ENCODE measurements at places on chromosomes 13 and 19.

- DNase-seq, result no peak
- no peak overlapping the region for H3K27ac ChIP-seq
These were observed 95.5 kb downstream of the OXGR1 start for GRCh38 chr13:96898646-96899254.

- DNase-seq, result no peak
- H3K4me3 ChIP-seq, result peak overlapping the region; percentile 73
- H3K27me3 ChIP-seq, result no peaks in the 10 kb centered on the region
- no peaks in the 10 kb centered on the region for H3K36me3 ChIP-seq
These were observed 5.6 kb downstream of the LYL1 start for GRCh38 chr19:13097033-13097462.

DNA sequence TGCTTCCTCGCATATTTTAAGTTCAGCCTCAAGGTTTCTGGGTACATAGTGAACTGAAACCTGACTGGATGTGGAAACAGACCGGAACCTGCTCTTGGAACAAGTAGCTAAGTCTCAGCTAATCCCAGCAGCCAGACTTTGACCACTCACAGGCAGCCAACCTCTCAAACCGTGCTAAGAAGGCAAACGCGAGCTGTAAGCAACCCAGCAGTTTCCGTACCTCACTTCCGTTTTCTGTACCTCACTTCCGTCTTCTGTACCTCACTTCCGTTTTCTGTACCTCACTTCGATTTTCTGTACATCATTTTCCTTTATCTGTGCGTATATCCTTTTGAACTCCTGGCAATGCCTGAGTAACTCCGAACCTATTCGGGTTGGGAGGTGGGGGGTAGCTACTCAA lies 96.8 kb downstream of the SUCLA2 start:
- no peaks in the 10 kb centered on the region for H3K27me3 ChIP-seq
- H3K4me1 ChIP-seq, result no peaks in the 10 kb centered on the region
- peak overlapping the region; percentile 17 for H3K4me3 ChIP-seq
- H3K27ac ChIP-seq, result peak overlapping the region; percentile 53
- H3K36me3 ChIP-seq, result no peaks in the 10 kb centered on the region

GRCh38 chr13:45086484-45086883 lies 33.8 kb upstream of the GTF2F2 start:
- H3K36me3 ChIP-seq, result no peaks in the 10 kb centered on the region
- H3K4me1 ChIP-seq, result no peaks in the 10 kb centered on the region
- H3K27me3 ChIP-seq, result no peaks in the 10 kb centered on the region
- no peak overlapping the region for H3K27ac ChIP-seq
- no peak for DNase-seq

GRCh38 chr19:53977991-53978731 lies 13.3 kb upstream of the CACNG6 start:
- H3K27ac ChIP-seq, result no peak overlapping the region
- H3K27me3 ChIP-seq, result peaks cover 74% of the 10 kb centered on the region
- peak overlapping the region; percentile 5 for H3K4me3 ChIP-seq
- no peaks in the 10 kb centered on the region for H3K36me3 ChIP-seq

- H3K27me3 ChIP-seq, result no peaks in the 10 kb centered on the region
- no peak overlapping the region for H3K4me3 ChIP-seq
- DNase-seq, result no peak
- H3K4me1 ChIP-seq, result peaks cover 6% of the 10 kb centered on the region
- no peaks in the 10 kb centered on the region for H3K36me3 ChIP-seq
- H3K27ac ChIP-seq, result no peak overlapping the region
These were observed 3.9 kb downstream of the PRRG2 start for GRCh38 chr19:49585023-49585422.

GRCh38 chr19:29259867-29260281 lies 46.9 kb upstream of the UQCRFS1 start:
- H3K27me3 ChIP-seq, result no peaks in the 10 kb centered on the region
- H3K4me1 ChIP-seq, result no peaks in the 10 kb centered on the region
- H3K27ac ChIP-seq, result no peak overlapping the region
- no peaks in the 10 kb centered on the region for H3K36me3 ChIP-seq

All from heart left ventricle (tissue), 16 donors.